Activated CD4-positive, alpha-beta T cell treated with anti-CD3 and anti-CD28 coated beads for 24 hours (primary cell): ENCODE measurements at places on chromosomes 3 and 15.

GRCh38 chr3:45599984-45600650 is 5.6 kb downstream of the LIMD1 start:
- DNase-seq: no peak

DNA sequence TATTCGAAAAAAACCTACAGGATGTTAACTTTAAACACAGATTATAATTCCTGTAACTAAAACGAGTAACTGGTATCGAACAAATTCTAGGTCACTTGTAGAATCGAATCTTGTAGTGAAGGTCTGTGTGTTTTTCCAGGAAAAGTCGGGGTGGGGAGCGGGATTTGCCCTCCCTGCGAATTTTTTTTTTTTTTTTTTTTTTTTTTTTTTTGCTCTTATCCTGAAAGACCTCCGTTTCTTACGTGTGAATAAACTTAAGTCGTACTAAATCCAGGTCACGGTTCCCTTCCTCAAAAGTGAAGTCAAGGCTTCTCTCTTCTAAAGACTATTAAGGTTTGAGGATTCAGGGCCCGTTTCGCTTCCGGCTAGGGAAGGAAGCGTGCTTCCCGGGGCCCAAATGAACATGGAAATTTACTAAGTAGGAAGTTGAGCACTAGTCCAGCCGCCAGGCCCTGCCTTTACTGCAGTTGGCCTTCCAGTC is 770 bp downstream of the TBC1D5 start:
- no peak for DNase-seq

DNA sequence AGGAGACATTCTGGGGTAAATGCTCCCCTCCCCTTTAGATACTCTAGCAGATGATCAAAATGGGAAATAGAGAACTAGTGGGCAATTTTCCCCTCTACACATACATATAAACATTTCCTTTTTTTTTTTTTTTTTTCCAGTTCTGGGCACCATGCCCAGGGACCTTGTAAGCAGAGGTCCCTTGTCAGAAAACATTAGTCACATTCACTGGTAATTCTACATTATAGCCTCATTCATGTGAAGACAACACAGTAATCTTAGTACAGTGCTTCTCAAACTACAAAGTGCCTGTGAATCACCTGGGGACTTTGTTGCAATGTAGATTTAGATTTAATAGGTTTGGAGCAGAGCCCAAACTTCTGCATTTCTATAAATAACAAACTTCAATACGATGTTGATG is 60.1 kb upstream of the ACTC1 start:
- no peak for DNase-seq

GRCh38 chr15:70308011-70308734 is 210.5 kb upstream of the TLE3 start:
- no peak for DNase-seq

GRCh38 chr3:149475451-149476060 is 1.1 kb downstream of the TM4SF4 start:
- DNase-seq: no peak

DNA sequence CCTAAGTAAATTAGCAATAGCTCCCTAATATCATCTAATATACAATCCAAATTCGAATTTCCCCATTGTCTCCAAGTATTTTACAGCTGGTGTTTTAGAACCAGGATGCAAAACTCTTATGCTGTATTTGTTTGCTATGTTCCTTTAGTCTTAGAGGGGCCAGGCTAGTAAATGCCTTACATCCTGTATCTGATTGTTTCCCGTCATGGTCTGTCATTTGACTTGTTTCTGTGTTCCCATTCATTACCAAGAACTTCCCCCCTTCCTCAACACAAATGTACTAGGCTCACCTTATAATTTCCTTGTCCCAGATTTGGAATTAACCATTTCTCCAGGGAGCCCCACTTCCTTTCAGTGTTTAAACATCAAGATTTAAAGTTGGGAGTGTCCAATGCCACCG is 54.1 kb downstream of the ABTB1 start:
- no peak for DNase-seq

DNA sequence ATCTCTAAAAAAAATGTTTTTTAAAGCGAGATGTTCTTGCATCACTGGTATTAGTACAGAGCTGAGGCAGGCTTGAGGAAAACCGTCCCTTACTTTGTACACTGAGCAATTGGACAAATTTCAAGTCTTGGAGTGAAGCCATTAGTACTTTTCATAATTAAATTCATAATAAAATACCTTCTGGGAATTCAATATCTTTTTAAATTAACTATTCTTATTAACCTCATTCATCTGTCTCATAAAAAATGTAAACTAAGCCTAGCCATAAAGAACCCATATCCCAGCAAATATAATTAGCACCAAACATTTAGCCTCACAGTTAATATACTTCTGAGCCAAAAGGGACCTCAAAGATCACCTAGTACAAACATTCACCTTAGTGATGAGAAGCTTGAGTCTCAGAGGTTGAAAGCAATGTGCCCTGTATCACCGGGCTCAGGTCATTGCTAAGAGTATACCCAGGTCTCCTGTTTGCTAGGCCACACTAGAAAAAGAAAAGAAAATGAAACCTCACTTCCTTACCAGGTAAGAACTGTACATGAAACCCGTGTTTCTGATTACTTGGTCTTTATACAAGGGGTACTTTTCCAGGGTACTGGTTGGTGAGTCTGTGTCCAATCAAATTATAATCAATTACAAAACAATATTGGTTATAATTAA is 192.5 kb downstream of the ADAMTS9 start:
- DNase-seq: no peak

DNA sequence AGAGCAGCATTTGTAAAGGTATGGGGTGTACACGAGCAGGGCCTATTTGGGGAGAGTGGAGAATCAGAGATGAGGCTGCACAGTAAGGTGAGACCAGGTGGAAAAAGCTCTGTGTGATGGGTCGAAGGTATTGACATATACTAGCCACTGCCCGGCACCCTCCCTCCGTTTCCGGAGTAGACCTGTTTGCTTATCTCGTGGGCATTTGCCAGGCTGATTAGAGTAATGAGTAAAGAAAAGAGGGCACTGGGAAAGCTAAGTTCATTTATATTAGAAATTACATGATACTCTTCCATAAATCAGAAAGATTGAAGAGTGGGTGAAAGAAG is 46.2 kb upstream of the ATG7 start:
- no peak for DNase-seq

- no peak for DNase-seq
These were observed 5.9 kb upstream of the C15orf39 start for GRCh38 chr15:75195766-75196241.

DNA sequence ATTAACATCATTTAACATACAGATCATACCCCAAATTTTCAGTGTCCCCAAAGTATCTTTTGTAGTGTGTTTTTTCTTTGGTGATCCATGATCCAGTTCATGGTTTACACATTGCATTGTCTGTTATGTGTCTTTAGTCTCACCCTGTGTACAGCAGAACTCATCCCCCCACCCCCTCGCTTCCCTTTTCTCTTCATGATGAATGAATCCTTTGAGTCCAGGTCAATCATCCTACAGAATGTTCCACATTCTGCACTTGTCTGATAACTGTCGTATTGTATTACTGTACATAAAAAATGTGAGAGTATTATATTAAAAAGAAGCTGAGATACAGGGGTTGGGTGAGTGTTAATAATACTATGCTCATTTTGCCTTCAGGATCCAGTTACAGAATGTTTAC is 14.6 kb upstream of the NIT2 start:
- DNase-seq: no peak

DNA sequence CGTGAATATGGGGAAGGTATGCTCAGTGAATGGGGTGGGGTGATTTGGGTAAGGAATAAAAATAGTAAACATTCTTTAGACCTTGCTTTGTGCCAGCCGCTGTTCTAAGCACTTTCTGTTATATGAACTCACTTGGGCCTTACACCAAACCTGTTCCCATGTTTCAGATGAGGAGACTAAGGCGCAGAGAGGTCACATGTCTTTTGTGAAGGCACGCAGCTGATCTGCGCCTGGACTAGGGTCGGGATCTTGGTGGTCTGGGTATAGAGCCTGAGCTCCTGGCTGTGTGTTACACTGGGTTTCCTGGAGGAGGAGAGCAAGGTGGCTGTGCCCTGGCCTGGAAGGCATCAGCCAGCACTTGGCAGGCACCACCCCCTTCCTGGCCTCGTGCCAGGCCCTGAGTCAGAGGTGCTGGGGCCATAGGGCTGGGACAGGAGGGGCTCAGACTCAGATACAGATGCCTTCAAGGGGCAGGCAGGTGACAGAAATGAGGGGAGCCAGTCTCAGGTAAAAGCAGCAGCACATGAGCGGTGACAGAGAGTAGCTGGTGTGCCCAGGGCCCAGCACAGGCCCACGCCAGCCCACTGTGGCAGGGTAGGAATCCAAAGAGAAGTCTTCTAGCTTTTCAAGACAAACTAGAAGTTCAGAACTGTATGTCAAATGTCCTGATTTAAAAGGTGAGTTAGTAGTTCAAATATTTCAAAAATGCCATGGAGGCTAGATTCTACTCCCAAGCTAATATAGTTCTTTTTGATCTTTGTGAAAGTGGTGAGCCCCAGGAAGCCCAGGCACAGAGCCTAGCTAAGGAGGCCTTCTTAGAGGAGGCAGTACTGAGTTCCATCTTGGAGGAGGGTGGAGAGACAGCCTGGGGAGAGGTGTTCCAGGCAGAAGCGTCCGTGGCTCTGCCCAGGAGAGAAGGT is 83.1 kb downstream of the DNAJB8 start:
- peak; percentile 24 for DNase-seq

- DNase-seq: no peak
These were observed 114.3 kb downstream of the NSUN3 start for GRCh38 chr3:94176988-94177745.

DNA sequence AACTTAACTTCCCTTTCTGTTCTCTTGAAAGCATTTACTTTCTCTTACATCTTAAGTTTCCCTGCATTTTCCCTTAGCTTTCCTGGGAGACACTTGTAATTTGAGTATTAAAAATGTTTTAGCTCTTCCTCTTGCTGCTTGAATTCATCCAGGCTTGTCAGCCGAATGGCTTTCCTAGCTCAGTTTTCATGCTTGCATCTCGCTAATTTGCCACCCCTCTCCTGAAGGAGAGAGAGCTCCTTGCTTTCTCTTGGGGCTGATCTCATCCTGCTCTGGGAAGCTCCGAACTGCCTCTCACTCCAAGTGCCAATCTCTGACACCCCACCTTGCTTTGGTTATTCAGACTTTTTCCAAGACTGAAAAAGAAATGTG is 374.6 kb upstream of the TBL1XR1 start:
- DNase-seq: no peak

GRCh38 chr3:173897631-173898030 is 500.1 kb downstream of the NLGN1 start:
- no peak for DNase-seq

GRCh38 chr3:18087988-18088387 is 337.2 kb downstream of the SATB1 start:
- no peak for DNase-seq

GRCh38 chr3:9000041-9000440 is 36.8 kb upstream of the RAD18 start:
- no peak for DNase-seq

GRCh38 chr15:80689716-80690115 is 5.4 kb upstream of the ABHD17C start:
- no peak for DNase-seq

GRCh38 chr3:32335365-32336112 is 56.1 kb upstream of the CMTM7 start:
- no peak for DNase-seq

- DNase-seq: no peak
These were observed 17.9 kb downstream of the TFRC start for GRCh38 chr3:196063971-196064370.

GRCh38 chr3:155704771-155705559 is 39.9 kb downstream of the PLCH1 start:
- DNase-seq: no peak

GRCh38 chr3:176286476-176287085 is 910.7 kb downstream of the TBL1XR1 start:
- DNase-seq: no peak

DNA sequence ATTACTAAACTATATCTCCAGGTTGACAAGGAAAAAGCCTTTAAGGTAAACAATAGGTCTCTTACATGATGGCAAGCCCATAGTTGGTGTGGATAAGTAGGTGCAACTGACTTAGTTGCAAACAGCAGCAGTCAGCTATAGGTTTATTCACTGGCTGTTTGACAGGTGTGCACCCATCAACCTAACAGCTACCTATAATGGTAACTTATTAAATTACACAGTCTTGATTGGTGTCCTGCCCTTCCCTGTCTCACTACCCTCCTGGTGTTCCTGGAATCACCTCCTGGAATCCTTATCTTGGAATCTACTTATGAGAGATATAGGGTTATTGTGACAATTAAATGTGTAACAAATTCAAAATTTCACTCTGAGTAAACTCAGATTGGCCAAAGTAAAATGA is 467.8 kb upstream of the UBE2E2 start:
- DNase-seq: no peak

- no peak for DNase-seq
These were observed 72.5 kb downstream of the GTPBP8 start for GRCh38 chr3:113063126-113063894.

GRCh38 chr3:27641888-27642601 is 80.1 kb downstream of the EOMES start:
- DNase-seq: no peak

- DNase-seq: no peak
These were observed 25.2 kb downstream of the OXNAD1 start for GRCh38 chr3:16290007-16290826.

GRCh38 chr3:66452303-66453011 is 48.4 kb downstream of the LRIG1 start:
- DNase-seq: no peak

DNA sequence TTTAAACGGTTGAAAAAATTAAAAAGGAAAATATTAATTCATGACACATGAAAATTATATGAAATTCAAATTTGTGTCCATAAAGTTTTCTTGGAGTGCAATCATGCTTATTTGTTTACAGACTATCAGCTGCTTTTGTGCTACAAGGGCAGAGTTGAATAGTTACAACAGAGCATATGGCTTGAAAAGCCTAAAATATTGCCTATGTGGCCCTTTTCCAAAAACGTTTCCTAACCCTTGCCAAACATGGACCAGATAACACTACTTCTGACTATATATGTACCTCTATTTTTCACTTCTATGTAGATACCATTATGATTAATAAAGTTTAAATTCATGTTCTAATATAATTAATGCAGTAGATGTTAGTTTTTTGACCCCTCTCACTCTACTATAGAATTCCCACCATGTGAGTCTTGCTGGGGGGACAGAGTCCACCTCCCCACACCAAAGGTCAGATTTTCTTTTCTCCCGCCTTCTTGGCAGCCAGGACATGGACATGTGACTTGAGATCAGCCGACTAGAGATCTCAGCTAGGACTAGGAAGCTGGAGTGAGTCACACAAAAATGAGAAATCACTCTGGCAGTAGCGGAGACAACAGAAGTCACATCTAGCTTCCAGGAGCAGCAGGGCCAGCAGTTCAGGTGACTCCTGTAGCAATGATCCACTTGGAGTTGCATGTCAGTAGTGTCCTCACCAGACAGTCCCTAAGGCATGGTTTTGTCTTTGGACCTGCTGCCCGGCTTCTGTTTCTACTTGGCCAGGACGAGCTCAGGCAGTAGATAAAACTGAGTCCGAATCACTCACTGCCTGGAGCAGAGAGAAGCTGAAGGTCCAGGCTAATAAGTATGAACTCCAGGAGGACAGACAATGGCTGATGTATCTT is 22.4 kb downstream of the CIAO2A start:
- DNase-seq: no peak

GRCh38 chr3:27166888-27167287 is 202.3 kb downstream of the NEK10 start:
- no peak for DNase-seq
